ENCODE measurements at places on chromosomes 3 and 15.

DNA sequence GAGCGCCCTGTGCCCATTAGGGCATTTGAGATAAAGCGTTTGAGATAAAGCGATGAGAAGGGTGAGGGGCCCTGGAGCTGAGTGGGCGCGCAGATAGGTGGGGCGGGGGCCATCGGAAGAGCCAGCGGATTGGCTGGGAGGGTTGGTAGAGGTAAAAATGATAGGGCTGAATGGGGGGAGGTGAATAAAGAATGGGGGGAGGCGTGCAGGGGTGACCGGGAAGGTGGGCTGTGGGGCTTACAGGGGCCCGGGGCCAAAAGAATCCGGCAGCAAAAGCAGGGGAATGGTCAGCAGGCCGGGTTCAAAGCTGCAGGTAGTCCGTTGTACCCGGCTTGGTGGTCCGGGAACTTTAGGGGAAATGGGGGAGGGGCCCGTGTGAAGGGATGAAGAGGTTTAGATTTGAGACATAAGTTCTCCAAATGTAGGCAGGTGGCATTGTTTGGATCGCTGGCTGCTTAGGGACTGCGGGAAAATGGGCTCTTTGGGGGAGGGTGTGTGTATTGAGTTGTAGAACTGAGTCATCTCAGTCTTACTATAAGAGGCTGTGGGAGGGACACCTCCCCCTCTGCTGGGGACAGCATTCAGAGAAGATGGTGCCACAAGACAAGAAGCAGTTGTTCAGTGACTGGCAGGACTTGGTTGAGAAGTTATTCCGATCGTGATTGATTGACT, 610 bp downstream of the ARID3B start:
- peak; percentile 12 for DNase-seq

GRCh38 chr3:61425356-61425755, 136.0 kb upstream of the PTPRG start:
- peak; percentile 12 for DNase-seq

DNA sequence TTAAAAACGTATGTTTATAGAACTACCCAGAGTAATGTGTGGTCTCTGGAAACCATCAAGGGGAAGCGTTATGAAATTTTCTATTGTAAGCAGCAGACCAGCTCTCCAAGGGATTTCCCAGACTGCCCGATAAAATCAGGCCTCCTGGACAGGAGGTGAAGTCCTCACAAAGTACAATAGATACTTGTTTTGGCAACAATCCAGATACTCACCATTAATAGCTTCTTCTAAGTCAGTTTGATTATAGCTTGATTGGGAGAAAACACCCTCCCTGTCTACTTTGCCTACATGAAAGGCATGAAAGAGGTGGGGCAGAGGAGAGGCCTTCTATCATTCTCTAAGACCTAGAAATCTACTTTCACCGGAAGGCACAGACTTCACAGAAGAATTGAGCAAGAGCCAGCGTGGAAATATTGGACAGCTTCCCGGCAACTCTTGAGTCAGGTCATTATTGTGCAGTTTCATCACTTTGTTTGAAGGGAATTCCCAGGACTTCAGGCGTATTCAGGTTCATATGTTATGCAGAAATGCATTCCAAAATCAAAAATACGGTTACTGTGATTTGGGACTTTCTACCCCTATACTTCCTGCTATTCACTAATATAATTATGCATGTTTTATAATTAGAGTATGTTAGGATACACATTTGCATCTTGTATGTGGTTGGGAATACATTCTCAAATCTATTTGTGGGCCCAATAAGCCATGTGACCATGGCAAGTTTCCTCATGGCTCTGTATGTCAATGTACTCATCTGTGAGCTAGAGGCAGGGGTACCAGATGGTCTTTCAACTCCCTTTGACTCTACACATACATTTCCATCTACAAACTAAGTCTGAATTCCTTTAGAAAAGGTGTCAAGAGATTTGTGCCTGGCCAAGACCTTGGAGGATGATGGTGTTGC, 103.5 kb downstream of the CD47 start:
- DNase-seq, result peak; percentile 92

DNA sequence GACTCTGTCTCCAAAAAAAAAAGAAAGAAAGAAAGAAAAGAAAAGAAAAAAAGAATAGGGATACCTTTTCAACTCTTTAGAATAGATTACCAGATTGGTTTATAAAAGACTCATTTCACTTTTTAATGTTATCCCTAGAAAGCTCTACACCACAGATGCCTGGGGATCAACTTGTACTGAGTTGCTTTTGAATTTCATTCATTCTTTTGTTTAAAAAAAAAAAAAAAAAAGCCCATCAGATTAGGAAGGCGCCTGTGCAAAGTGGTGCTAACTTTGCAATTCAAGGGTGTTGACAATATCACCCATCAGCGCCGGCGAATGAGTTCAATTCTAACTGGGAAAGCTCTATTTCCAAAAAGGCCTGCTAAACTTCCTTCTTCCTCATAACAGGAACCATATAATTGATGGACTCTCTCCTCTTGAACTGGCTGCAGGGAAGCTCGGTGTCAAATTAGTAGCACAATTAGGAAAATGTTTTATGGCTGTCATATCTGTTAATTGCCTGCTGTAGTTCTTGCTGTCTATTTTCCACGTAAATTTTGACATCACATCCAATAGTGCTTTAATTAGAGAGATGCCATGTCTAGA, 48.8 kb downstream of the CDCP1 start:
- DNase-seq, result no peak

- peak; percentile 97 for DNase-seq
Measured at GRCh38 chr3:184249412-184250166, at the start of gene EEF1AKMT4. EEF1AKMT4 (plus strand) TSS chr3:184249672; CDS start chr3:184249695, 23 bp downstream.

- no peak for DNase-seq
Measured at GRCh38 chr3:112339134-112339533, 6.2 kb downstream of the CD200 start.

- no peak for DNase-seq
Measured at GRCh38 chr3:57805266-57805665, 49.2 kb downstream of the SLMAP start.

GRCh38 chr3:83524901-83525300, 1433.9 kb upstream of the CADM2 start:
- no peak for DNase-seq

GRCh38 chr3:105938101-105938500, 69.3 kb upstream of the CBLB start:
- DNase-seq, result peak; percentile 63

DNA sequence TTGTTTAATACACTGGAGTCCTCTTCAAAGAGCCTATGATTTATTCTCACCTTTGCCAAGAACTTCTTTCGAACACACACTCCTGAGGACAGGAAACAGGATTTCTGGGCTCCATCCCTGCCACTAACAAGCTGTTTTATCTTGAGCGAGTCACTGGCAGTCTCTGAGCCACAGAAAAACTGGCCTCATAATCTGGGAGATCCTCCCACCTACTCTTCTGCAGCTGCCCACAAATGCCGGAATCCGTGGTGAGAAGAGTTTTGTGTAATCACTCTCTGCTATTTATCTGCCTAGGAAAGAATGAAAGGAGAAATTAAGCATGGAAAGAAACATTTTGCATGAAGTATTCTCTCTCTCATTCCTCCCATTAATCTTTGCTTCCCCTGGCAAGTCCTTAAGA, 172.0 kb upstream of the TRIM42 start:
- DNase-seq, result no peak

DNA sequence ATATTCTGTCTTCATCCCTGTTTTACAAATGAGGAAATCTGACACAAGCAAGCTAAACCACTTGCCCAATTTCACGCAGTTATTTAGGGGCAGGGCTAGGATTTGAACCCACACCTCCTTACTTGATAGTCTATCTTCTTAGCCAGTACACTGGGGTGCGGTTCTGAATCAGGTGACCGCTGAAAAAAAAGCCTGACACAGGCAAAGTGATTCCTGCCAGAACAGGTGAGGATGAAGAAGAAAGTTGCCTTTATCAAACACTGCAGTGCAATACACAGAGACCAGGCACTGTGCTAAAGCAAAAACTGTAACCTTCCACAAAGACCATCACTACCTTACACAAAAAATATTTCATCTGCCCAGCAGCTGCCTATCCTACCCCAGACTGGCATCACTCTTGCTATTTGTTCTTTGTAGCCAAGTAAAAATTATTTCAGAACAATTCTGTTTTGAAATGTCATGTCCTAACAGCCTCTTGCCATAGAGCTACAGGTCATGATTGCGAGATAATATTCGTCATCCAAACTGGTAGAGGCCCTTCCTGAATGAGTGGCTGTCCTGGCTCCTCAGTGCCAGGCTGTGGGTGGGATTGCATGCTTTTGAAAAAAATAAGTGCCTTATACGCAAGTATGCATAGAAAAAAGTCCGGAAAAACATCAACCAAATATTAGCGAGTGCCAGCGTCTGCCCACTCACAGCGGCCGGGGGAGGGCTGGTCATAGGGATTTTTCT, 142.3 kb upstream of the TPM1 start:
- DNase-seq, result no peak

DNA sequence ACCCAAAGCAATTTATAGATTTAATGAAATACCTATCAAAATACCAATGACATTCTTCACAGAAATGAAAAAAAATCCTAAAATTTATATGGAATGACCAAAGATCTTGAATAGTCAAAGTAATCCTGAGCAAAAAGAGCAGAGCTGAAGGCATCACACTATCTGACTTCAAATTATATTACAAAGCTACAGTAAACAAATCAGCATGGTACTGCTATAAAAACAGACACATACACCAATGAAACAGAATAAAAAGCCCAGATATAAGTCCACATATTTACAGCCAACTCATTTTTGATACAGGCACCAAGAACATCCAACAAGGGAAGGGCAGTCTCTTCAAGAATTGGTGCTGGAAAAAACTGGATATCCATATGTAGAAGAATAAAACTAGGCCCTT, 54.9 kb upstream of the TMEM158 start:
- no peak for DNase-seq

DNA sequence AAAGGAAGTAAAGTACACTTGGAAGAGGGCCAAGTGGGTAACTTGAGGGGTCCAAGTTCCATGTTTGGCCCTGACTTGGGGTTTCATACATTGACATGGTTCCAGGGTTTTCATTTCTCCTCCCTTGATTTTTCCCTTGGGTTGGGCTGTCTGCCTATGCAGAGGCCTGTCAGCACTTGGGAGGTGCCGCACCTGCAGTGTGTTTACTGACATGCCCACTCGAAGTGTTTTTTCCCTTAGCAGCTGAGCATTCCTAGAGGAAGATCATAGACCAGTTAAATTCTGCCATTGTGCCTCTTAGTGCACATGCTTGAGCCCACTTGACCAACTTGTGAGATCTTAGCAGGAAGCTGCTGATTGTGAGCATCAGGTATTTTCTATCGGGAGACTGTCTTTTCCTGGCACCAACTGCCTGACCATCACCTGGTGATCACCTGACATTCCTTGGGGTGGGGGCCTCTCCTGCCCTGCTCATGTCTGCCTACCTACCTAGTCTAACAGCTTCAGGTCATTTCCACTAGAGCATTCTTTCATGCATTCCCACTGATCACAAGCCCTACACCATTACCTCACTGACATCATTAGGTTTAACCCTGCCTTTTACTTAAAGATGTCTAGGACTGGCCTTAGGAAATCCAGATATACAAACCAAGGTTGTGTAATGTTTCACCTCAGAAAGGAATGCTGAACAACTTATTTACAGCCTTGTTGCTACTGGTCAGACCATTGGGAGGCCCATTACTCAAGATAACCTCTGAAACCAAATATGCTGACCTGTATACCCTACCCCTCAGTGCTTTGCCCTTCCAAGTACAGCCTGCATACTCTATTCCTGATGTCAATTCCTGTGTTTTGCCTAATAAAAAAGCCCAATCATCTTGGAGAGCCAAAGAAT, 68.3 kb downstream of the CD47 start:
- peak; percentile 73 for DNase-seq

DNA sequence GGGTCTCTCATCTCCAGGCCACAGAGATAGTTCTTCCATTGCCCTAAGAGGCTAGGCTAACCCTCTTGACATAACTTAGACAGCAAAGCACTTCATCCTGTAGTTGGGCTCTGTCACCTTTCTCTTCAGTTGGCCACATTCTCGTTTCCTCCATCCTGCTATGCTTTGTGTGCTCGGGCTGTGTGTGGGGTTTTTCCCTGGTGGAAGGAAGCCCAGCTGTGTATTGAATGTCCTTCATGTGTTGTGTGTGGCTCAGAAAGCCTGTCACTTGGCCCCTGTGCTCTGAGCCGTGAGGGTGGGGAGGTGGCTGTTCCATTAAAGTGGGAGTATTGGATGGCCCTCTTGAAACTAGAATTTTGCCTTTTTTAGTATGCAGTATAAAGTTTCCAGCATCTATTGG, 8.8 kb upstream of the EXOG start:
- no peak for DNase-seq

- no peak for DNase-seq
Measured at GRCh38 chr3:70011582-70011981, 12.0 kb downstream of the SAMMSON start.

DNA sequence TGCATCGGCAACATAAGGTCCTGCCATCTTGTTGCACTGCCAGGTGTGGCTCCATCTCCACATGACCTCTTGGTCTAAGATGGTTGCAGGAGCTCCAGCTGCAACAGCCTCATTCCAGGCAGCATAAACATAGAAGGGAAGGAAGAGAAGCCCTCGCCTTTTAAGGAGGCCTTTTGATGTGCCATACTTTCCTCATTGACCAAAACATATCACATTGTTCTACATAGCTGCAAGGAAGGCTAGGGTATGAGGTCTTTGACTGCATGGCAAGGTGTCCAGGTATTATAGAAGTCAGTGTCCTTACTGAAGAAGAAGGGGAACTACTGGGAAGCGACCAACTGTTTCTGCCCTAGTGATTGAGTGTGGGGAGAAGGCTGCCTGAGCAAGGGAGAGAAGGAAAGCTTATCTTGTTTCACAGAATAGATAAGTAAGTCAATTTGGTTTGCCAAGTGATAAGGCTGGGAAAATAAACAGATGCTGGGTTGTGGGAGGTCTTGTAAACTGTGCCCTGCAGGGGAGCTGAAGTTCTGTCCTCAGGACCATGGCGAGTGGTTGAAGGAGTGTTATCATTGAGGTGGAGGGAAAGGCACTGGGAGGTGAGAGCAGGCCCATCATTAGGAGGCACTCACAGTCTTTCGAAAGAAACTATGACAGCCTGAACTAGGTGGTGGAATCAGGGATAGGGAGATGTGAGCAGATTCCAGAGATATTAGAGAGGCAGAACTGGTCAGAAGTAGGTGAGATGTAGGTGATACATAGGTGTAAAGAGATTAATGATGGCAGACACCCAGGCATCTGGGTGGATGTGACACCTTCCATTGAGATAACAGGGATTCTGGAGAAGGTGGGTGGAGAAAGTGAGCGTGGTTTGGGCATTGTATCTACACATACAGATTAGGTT, 93.8 kb upstream of the IGF1R start:
- DNase-seq, result no peak

DNA sequence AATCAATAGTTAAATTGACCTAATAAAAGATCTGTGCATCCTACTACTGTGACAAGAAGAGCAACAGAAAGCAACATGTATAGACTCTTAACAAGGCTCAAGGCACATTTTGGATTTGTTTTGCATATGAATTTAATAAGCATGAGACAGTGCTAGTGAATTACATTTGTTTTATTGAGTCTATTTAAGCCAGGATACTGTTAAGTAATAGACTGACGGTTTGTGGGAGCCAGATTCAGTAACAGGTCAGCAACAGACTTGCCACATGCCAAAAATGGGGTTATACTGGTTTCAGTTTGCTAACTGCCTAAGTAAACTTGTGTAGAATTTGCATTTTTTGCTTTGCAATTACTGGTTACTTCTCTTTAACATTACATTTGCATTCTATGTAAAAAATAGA, 54.0 kb downstream of the MBNL1 start:
- DNase-seq, result no peak
